T-cell (primary cell): ENCODE measurements at places on chromosomes 12 and 14. TPM values are rescaled to one million over a fixed set of nuclear protein-coding genes. Genes with fewer than 3 reads are reported as not detected.

DNA sequence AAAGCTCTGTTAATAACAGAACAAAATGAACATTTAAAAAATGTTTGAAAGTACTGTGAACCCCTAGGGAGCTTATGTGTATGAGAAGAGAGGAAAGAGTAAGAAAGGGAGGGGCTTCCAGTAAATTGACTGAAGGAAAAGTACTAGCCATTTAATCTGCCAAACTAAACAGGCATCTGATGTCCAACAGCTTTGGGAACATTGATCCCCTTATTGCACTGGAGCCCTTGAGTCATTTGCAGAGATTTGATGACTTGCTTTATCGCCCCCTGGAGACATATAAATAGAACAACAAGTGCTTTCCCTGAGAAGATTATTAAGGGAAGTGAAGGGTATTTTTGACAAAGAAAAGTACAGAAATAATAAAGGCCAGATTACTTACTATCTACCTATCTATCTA lies 319.3 kb upstream of the NOVA1 start:
- no peak overlapping the region for H3K27ac ChIP-seq
- H3K36me3 ChIP-seq = no peaks in the 10 kb centered on the region
- DNase-seq = no peak
- H3K27me3 ChIP-seq = no peaks in the 10 kb centered on the region
- no peaks in the 10 kb centered on the region for H3K4me1 ChIP-seq
- H3K4me3 ChIP-seq = no peak overlapping the region

LIN7A gene
- total RNA-seq = not detected

DNA sequence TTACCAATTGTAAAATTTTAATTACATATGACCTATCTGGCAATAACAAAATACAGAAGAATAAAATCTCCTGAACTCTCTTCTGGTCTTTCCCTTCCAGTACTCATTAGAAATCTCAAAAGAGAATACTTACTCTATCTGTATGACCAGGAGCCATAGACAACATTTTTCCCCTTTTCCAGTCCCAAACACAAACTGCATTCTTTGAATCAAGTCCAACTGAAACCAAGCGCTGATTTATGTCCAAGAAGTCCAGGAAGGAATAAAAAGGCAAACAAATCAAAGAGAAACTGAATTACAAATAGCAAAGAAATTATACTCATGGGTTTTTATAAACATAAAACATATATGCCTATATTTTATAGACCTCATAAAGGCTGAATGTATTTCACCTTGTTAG lies 46.7 kb downstream of the EML5 start:
- H3K36me3 ChIP-seq = no peaks in the 10 kb centered on the region
- H3K27me3 ChIP-seq = no peaks in the 10 kb centered on the region
- no peak overlapping the region for H3K27ac ChIP-seq

DNA sequence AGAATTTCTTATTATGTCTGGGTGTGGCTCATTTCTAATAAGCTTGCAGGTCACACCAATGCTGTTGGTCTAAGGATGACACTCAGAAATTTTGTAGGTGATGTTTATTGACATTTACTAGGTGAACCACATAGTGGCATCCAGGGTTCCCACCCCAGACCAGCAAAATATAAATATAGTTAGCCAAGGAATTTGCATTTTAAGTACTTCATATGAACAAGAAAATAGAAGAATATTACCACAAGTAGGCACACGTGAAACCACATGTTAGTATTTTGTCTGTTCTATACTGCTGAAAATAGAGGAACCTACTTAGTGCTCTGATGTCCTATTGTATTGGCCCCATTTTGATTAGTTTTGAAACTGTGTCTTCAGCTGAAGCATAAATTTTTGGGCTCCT lies 71.1 kb downstream of the USP15 start:
- no peak overlapping the region for H3K27ac ChIP-seq
- no peaks in the 10 kb centered on the region for H3K27me3 ChIP-seq
- no peak overlapping the region for H3K4me3 ChIP-seq
- peaks cover 3% of the 10 kb centered on the region for H3K4me1 ChIP-seq

- no peak for DNase-seq
- H3K4me1 ChIP-seq = no peaks in the 10 kb centered on the region
- H3K27ac ChIP-seq = no peak overlapping the region
- H3K36me3 ChIP-seq = no peaks in the 10 kb centered on the region
- H3K4me3 ChIP-seq = no peak overlapping the region
- H3K27me3 ChIP-seq = no peaks in the 10 kb centered on the region
Observed at GRCh38 chr12:32605326-32606095, 73.6 kb upstream of the DNM1L start.

- no peak for DNase-seq
- H3K4me1 ChIP-seq = no peaks in the 10 kb centered on the region
- H3K27me3 ChIP-seq = no peaks in the 10 kb centered on the region
- H3K36me3 ChIP-seq = no peaks in the 10 kb centered on the region
Observed at GRCh38 chr14:75306927-75307699, 28.5 kb downstream of the FOS start.

DNA sequence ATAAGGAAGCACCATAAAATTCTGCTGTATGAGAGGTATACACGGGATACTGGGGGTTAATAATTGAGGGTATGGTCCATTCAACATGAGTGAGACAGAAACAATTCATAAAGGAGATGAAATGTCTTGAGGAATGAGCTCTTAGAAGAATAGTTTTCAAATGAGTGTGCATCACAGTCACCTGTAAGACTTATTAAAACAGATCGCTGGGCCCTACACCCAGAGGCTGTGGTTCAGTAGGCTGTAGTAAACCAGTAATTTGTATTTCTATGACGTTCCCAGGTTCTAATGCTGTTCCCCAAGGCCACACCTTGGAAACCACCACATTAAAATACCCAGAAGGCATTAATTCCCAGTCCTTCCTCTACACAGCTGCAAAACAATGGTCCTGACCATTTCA lies 49.6 kb downstream of the CAND1 start:
- no peak overlapping the region for H3K27ac ChIP-seq
- H3K27me3 ChIP-seq = no peaks in the 10 kb centered on the region
- H3K4me1 ChIP-seq = no peaks in the 10 kb centered on the region
- H3K4me3 ChIP-seq = no peak overlapping the region

OR6C68 gene
- not detected for total RNA-seq

ESPL1 gene
- total RNA-seq = 1.8 TPM

GRCh38 chr12:24760606-24761378 lies 188.1 kb downstream of the BCAT1 start:
- no peak overlapping the region for H3K4me3 ChIP-seq
- no peaks in the 10 kb centered on the region for H3K4me1 ChIP-seq
- H3K36me3 ChIP-seq = no peaks in the 10 kb centered on the region
- no peaks in the 10 kb centered on the region for H3K27me3 ChIP-seq

DNA sequence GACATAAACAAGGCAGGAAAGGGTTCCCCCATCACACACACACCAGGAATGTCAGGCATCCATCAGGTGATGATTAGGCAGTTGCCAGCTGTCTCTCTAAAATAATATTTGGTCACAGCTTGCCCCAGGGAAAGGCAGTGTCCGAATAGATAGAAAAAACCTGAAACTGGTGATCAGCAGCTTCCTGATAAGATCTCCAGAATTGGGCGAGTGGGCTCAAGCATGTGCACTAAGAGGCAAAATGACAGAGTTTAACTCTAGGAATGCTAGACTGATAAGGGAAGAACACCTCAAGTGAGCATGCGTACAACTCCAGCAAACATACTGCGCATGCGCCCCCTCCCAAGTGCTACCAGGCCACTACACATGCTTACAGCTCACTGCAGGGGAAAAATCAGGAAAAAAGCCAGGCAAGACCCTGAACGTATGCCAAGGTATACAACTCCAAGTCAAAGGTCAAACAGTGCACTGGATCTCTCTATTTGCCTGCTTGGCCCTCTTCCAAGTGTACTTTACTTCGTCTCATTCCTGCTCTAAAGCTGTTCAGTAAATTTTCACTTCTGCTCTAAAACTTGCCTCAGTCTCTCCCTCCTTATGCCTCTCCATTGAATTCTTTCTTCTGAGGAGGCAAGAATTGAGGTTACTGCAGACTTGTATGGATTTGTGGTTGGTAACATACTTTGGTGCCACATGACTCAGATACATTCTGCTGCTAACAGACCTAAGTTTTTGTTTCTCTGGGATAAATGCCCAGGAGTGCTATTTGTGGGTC lies 73.5 kb upstream of the VASH1 start:
- no peaks in the 10 kb centered on the region for H3K27me3 ChIP-seq
- no peak overlapping the region for H3K27ac ChIP-seq
- no peaks in the 10 kb centered on the region for H3K4me1 ChIP-seq
- no peak overlapping the region for H3K4me3 ChIP-seq
- DNase-seq = no peak

RERGL gene
- total RNA-seq = not detected

- no peak for DNase-seq
- H3K4me3 ChIP-seq = no peak overlapping the region
- H3K36me3 ChIP-seq = no peaks in the 10 kb centered on the region
- no peaks in the 10 kb centered on the region for H3K27me3 ChIP-seq
- no peak overlapping the region for H3K27ac ChIP-seq
Observed at GRCh38 chr12:128008341-128008740, 258.6 kb upstream of the TMEM132C start.

DNA sequence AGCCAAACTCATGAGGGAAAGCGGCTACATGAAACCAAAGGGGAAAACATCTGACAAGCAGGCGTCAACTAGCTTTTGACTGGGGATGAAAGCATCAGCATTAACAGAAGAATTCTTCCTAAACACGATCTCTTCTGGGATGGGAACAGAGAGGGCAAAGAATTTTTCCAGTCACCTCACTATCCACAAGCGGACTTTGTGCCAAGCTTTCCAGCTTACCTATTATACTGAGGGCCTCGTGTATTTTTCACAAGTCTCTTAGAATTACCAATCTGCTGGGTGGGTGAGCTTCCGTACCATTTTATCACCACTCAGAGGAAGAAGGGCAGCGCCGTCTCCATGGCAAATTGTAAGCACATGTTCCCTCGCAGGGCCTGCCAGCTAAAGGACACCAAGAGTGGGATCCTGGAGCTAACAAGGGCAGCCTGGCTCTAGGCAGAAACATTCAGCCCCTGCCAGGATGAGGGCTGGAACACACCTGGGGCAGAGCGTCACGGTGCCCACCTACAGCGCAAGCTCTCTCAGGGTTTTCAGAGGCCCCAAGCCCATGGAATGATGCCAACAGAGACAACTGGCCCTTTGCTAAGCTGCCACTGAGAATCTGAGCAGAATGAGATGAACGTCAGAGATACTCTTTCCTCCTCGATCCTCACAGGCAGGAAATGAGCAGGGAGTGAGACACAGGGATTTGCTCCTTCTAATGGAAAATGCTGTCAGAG lies 74.6 kb downstream of the CHGA start:
- DNase-seq = no peak
- H3K36me3 ChIP-seq = peaks cover 3% of the 10 kb centered on the region
- no peaks in the 10 kb centered on the region for H3K27me3 ChIP-seq

DNA sequence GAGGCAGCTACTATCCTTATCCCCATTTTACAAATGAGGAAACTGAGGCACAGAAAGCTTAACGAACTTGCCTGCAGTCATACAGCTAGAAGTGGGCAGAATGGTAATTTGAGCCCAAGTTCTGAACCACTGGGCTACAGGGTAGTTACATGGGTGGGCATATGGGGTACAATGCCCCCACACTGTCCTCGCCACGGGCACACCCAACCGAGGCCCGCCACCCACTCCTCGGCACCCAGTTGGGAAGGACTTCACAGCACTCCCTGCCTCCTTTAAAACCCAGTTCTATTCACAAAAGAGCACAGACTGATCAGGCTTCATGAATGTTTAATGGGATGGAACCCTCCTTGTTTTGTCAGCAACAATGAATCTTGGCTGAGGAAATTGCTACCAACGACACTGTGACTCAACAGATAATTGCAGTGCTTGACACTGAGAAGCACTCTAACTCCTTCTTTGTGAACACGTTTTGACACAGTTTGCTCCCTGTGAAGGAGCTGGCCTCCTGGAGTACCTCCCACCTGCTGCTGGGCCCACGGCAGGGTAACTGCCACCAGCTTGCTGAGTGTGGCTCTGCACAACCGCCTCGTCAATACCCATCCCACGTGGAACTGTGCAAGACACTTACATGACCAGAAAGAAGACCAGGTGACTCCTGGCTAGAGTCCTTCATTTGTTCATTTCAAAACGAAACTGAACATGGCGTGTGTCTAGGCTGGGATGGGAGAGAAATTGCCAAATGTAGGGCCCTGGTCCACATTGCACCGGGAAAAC lies 63.5 kb downstream of the CLMN start:
- DNase-seq = no peak
- no peak overlapping the region for H3K27ac ChIP-seq
- H3K4me1 ChIP-seq = no peaks in the 10 kb centered on the region
- H3K4me3 ChIP-seq = no peak overlapping the region
